ENCODE measurements at places on chromosomes 2 and 18.

- no peak for DNase-seq
These were observed 35.2 kb downstream of the C1QL2 start for GRCh38 chr2:119123389-119123788.

DNA sequence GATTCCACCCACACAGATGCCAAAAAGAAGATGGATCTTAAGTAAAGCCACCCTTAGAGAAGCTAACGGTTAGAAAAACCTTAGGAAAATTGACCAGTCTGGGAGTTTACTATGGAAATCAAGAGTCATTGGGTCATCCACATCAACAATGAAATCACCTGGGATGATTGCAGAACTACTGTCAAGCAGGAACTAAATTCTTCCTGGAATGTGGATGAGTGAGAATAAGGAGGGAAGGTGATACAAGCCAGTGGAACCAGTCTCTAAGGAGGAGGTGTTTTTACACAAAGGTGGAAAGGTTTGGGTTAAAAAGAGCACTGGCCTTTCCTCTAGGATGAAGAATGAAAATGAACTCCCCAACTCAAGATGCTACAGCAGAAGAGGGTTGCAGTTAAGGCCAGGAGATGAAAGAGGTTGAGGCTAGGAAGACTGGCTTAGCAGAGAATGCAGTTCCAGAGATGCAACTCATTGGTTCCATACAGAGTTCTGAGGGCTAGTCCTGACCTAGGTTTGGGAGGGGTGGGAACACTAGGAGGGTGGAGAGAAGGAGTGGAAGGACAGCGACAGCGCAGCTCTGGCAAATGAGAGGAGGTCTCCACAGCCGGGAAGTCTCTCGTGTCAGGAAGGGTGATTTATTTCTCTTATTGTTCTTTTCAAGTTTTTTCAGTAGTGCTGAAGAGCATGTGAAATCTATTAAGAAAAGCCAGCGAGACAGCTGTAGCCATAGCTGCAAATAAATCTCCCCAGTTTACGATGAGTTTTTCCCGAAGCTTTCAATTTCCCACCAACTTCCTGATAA is 27.7 kb upstream of the KDM3A start:
- no peak for DNase-seq

DNA sequence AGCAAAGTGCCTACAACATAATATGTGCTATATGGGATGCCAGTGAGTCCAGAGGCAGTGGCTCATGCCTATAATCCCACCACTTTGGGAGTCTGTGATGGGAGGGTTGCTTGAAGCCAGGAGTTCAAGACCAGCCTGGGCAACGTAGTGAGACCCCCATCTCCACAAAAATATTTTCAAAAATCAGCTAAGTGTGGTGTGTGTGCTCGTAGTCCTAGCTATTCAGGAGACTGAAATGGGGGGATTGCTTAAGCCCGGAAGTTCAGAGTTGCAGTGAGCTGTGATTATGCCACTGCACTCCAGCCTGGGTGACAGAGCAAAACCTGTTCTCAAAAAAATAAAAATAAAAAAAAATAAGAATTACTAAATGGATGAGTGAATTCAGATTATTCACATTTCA is 23.4 kb downstream of the OTX1 start:
- DNase-seq, result no peak

GRCh38 chr2:173165443-173166238 is 90.0 kb downstream of the MAP3K20 start:
- no peak for DNase-seq

GRCh38 chr18:73893880-73894279 is 253.8 kb downstream of the FBXO15 start:
- no peak for DNase-seq

DNA sequence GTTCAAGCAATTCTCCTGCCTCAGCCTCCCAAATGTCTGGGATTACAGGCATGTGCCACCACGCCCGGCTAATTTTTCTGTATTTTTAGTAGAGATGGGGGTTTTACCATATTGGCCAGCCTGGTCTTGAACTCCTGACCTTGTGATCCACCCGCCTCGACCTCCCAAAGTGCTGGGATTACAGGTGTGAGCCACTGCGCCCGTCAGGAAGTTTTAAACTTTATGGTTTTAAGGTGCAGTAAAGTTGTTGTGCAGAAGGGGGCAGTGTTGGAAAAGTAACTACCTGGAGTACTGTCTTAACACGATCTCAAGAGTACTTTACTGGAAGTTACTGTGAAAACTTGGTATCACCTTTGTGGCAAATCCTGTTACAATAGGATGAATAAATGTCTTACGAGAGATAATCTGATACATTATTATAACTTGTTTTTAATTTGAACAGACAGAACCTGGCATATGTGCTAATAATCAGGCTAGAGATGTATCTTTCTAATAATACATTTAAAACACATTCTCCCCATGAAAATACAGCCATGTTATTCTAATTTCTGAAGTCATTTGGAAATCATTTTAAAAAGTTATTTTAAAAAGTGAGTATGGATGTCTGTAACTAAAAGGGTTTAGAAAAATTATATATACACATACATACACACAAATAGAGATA is 10.8 kb downstream of the SPDYA start:
- DNase-seq, result no peak

DNA sequence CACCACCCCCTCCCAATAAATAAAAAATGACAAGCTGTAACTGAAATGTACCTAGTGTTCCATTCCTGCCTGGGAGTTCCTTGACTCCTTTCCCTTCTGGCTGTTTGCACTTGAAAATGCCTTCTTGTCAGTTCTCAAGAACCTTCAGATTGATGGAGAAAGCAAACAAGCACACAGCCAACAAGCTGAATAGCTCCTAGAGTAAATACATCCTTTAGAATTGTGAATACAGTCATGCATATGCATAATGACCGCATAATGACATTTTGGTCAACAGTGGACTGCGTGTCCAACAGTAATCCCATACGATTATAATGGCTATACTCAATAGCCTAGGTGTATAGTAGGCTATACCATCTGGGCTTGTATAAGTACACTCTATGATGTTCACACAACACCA is 97.0 kb downstream of the LYPD6 start:
- DNase-seq, result no peak

DNA sequence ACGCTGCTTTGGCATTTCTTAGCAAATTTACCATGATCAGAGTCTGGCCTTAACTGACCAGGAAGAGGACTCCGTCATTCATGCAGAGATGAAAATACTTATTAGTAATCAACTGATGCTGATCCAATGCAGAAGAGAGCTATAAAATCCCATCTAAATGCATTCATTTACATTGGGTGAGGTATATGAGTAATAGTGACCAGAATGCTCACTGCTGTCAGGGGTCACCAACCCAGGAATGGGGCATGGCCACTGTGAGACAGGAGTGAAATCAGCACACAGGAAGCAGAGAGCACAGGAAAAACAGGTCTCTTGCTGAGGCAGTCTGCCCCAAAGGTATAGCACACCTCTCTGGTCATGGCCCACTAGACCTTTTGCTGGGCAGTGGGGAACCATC is 68.1 kb upstream of the TMEM247 start:
- no peak for DNase-seq

GRCh38 chr18:52426041-52426440 is 86.0 kb downstream of the DCC start:
- DNase-seq, result no peak

DNA sequence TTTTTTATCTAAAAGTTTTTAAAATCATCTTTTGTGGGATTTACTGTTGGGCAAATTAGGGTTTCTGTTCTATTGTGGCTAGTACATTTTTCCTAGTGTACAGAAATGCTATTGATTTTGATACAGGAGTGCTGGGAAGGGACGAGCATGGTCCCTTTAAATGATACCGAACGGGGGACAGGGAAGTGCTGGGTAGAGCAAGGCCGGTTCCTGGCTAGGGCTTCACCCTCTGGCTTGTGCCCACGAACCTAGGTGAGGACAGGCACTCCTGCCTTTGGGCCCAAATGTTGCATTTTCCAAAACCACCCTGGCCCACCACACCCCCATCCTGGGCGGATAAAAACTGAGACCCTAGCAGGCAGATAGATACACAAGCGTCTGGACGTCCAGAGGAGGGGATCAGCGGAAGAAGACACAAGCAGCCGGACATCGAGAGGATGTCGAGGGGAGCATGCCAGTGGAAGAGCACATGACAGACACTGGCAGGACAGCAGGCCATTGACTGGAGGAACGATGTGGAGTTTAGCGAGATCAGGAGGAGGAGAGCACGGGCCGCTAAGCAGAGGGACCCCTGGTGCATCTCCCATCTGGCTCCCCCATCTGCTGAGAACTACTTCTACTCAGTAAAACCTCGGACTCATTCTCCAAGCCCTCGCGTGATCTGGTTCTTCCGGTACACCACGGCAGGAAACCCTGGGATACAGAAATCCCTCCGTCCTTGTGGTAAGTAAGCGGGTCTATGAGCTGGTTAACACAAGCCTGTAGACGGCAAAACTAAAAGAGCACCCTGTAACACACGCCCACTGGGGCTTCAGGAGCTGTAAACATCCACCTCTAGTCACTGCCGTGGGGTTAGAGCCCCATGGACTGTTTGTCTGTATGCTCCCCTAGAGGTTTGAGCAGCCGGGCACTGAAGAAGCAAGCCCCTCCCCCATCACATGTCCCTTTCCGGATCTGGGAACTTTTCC is 13.5 kb upstream of the CALCRL start:
- no peak for DNase-seq

DNA sequence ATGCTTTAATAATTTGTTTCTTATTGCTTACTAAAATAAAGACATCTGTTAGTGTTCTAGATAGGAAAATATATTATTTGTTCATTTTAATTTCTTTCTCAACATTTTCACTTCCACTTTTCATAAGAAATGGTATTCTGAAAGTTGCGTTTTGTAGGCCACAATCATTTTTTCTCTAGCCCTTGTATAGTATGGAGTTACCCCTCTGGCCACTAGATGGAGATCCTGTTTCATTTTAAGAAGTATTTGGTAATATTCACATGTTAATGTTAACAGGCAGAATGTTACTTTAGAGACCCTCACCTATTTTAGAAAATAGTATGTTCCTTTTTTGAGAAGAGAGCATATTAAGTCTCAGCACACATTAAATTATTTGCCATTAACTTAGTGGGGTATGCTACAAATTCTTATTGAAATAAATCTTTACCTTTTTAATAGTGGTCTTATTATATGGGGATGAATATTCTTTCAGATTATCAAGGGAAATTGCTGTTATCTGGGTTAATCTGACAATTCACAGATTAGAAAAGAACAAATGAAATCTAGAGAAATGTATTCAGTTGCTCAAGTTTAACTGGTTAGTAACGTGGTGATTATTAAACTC is 73.9 kb upstream of the TTC27 start:
- no peak for DNase-seq

- no peak for DNase-seq
These were observed 101.1 kb downstream of the KLHL29 start for GRCh38 chr2:23485841-23486683.

DNA sequence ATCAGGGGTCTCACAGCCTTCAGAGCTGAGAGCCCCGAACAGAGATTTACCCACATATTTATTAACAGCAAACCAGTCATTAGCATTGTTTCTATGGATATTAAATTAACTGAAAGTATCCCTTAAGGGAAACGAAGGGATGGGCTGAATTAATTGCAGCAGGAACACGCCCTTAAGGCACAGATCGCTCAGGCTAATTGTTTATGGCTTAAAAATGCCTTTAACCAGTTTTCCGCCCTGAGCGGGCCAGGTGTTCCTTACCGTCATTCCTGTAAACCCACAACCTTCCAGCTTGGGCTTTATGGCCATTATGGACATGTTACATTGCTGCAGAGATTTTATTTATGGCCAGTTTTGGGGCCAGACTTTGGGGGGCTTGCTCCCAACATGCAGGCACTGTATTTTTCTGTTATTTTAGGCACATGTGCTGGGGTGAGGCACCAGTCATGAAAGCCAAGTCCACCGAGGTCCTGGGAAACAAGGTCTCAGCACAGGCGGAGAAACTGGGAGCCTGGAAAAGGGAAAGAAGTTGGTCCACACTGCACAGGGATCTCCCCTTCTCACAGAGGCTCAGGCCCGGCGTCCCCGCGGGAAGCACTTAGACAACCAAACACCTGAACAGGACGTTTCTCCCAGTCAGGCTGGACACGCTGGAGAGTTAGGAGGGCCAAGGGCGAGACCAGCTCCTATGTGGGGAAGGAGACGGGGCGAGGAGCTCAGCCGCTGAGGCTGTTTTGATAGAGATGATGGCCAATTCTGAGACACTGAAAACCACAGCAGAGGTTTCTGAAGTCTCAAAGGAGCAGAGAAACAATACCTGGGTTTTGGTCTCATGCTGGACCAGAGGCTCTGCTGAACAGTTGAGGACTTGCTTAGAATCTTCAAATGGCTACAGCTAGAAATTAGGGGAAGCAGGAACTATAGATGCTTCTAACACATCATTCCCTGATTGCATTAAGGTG is 86.7 kb downstream of the TMEM18 start:
- no peak for DNase-seq

DNA sequence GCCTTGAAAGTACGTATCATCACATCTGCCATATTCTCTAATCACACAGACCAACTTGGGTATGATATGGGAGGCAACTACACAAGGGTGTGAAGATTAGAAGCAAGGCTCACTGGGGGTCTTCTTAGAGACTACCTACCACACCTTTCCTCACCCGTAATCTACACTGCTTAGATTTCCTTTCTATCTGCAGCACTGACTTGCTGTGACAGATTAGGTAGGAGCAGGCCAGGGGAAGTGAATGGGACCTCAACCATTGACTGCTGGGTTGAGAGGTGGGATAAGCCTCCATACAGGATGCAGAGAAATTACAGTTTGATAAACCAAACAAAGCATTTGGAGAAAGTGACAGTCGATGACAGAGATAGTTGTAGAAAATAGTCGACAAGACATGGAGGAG is 119.0 kb upstream of the SERPINE2 start:
- DNase-seq, result no peak

DNA sequence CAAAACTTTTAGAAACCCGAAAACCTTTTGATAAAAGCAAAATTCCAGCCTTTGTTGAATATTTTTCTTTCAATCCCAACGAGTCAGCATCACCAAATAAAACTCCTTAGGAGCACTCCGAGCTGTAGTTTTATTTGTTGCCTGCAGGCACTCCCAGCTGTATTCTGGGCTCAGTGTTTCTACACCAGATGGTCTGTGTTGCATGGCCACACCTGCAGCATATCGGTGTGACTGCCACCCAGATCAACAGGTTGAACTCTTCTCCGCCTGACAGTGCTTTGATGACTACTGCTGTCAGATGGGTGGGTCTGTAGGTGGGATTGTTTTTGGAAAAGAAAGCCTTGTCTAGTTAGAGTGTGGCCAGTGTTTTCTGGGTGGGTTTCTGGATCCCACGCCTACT is 32.7 kb downstream of the APCDD1 start:
- DNase-seq, result no peak

DNA sequence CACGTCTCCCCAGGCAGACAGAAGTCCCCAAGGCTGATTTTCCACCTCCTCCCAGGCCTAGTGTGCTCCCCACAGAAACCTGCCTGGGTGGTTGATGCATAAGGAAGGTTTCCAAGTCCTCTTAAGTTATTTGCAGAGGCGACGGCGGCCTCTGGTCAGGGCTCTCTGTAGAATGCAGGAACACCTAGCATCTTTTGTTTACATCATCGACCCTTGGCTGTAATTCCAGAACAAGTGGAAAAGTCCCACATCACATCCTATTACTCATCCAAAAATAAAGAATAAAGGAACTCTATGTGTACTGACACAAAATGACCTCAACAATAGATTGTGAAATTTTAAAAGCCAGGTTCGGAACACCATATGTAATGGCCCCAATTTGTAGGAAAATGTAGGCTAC is 211.1 kb downstream of the ALPK2 start:
- no peak for DNase-seq
